ENCODE measurements at places on chromosomes 6 and 20.

- DNase-seq = no peak
These were observed 163.5 kb downstream of the KIF6 start for GRCh38 chr6:39561536-39562266.

DNA sequence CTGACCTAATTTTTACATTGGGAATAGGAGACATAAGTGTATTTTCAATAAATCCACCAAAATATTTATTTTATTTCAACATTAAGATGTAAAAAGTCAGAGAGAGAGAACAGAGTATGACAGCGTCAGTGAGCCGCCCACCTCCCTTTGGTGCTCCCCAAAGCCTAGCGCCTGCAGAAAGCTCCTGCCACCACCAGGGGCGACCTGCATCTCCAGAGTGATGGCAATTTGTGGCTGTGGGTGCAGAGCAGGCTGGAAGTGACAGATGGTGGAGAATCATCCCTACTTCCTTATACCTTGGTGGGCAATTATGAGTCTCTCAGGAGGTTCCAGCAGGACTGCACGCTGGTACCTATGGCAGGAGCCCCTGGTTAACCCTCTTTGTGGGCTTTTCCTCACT, 87.3 kb downstream of the PTPRT start:
- DNase-seq = no peak

DNA sequence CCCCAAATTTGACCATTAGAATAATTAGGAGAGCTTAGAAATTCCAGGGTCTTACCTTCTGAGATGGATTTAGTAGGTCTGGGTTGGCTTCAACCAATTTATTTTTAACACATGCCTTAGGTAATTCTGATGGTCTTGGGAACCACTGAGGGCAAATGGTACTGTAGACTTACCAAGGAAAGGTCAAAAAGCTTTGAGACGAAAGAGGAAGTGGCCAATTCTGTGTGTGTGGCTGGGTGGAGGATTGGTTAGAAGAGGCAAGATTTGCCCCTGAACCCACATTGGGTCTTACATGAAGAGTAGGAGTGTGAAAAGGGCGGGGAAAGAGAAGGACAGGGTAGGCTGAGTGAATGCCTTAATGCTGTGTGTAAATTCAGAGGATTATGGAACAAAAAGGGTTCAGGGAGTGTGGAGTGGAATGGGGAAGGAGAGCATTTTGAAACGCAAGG, 2.7 kb downstream of the ITCH start:
- DNase-seq = no peak

DNA sequence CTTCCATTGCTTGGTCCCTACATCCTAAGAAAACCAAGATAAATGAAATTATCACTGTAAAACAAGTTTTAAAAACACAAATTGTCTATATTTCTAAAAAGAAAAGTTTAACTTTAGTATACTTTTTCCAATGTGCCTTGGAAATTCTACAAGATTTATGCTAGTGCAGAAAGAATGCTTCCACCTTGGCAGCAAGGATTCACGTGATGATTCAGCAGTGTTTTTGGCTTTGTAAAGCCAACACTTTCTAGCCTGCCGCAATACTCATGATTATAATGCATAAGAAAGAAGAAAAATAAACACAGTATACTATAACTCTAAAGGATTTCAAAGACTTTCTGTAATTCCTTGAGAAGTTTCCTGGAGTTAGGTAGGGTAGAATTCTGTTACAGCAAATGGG, 442.7 kb downstream of the TENT5A start:
- no peak for DNase-seq

- DNase-seq = no peak
These were observed 343.6 kb upstream of the SASH1 start for GRCh38 chr6:147999001-147999540.

DNA sequence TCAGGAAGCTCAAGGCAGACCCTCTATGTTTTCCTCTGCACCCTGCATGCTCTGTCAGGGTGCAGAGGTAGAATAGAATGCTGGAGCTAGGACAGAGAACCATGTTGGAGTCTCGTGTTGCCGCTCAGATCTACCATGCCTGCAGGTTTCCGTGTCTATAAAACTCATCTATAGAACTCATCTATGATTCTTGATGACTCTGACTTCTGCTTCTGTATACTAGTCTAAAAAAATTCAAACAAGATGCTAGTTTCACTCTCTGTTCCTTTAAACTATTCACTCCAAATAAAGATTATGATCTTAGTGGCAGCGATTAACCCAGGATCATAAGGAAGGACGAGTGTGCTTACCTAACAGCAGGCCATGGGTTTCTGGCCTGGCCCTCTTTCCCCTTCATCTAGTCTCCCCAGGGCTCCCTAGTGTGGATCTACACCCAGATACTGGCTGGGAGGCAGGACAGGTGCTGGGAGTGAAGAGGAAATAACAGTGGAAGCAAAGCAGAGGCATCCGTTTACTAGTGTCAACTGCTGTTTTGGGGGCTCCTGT, 162.7 kb upstream of the SUPT3H start:
- DNase-seq = no peak

GRCh38 chr6:42532038-42532669, 31.7 kb upstream of the UBR2 start:
- no peak for DNase-seq

DNA sequence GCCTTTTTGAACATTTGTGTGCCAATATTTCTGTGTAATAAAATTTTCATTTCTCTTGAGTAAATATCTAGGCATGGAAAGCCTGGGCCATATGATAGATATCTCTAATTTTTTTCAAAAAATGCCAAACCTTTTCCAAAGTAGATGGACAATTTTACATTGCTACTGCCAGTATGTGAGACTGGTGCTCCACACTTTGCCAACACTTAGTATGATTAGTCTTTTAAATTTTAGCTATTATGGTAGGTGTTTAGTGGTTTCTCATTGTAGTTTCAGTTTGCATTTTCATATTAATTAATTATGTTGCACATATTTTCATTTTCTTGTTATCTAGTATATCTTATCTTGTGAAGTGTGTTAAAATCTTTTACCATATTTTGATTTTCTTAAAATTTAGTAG, 52.0 kb downstream of the TBXT start:
- DNase-seq = no peak

All from anterior cingulate cortex (tissue), 58 donors.